NCI-H2081 (cell line): ENCODE measurements at places on chromosomes 4 and X.

DNA sequence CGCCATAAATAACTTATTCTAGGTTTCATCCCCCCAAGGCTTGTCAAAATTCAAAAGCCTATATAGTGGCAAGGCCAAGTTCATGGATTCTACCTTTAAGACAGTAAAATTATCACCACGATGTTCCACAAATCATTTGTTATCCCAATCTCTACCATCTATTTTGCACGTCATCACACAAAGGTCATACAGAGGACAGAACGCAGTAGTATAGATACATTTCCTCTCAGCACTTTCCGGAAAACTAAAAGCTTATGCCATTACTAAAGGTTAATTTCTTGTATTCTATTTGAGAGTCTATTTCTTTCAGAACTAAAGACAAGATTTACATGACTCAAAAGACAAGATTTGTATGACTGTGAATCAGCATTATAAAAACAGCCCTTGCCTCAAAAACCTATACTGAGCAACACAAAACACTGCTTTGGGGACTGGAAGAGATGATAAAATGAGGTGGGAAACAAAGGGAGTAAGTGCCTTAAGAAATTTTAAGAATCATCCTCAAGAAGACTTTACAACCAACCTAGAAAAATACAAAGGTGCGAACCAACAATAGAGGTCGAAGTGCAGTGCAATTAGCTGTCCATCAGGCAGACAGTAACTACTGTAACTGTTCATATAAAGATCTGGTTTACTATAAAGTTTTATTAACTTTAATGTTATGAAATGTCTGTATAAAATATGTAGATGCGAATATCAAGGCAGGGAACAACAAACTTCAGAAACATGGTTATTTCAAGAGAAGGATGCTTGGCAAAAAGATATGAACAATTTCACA, 7.6 kb downstream of the UBE2D3 start:
- DNase-seq: no peak

- no peak for DNase-seq
Measured at GRCh38 chrX:7264399-7264798, 116.4 kb upstream of the PUDP start.

DNA sequence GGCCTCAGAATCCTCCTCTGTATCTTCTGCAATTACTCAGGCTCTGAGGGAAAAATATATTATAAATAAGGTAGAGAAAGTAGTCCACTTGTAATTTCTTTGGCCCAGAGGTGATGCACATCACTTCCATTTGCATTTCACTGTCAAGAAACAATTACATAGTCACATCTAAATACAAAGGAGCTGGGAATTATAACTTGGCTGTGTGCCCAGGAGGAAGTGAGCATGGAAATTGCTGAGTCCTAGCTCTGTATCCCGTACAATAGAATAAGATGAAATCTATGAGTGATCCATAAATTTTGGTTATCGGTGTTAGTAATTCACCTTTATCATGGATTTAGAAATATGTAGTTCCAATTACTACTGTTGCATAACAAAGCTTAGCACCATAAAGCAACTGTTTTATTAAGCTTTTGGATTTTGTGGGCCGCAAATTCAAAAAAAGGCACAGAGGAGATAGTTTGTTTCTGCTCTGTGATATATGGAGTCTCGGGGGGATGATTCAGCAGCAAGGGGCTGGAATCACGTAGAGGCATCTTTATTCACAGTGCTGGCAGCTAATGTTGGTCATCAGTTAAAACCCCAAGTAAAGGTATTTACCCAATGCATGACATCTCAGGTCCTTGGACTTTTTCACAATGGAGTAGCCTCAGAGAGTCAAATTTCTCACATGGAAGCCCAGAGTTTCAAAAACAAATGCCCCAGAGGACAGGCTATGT, 241.4 kb upstream of the GALNT7 start:
- peak; percentile 65 for DNase-seq

DNA sequence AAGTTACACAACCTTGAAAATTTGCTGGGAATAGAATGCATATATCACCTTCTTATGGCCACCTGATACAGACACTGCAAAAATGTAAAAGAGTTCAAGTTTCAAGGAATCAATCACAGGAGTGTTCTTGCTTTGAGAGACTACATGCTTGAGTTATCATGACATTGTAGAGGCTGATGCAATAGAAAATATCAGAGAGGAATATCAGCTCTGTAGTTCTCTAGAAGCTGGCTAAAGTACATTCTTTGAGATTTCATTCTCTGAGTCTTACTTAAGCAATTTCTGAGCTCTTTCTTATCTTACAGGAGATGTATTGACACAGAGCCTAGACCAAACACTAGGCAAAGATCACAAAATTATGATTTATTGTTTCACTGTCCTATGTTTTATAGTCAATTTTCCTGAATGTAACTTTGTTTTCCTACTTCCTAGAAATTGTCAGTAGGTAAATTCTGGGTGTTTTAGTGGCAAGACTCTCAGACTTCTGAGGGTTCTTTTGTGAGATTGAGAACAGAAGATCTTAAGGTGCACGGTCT, 152.1 kb upstream of the HPGD start:
- DNase-seq: no peak

DNA sequence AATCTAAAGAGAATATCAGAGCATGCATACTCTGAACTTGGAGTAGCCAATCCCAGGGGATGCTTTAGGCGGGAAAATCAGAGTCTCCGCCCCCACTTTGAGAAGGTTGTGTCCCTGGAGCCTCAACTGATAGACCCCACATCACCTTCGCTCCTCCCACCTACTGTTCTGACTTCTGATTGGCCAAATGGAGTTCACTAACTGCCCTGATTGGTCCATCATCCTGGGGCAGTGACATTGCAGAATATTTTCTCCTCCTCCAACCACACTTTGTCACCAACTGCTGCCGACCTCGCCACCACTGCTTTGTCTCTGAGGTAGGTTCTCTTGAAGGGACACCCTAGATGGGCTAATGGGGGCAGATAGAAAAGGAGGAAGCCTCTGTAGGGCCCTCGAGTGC, 22.7 kb upstream of the SPACA5B start:
- no peak for DNase-seq

DNA sequence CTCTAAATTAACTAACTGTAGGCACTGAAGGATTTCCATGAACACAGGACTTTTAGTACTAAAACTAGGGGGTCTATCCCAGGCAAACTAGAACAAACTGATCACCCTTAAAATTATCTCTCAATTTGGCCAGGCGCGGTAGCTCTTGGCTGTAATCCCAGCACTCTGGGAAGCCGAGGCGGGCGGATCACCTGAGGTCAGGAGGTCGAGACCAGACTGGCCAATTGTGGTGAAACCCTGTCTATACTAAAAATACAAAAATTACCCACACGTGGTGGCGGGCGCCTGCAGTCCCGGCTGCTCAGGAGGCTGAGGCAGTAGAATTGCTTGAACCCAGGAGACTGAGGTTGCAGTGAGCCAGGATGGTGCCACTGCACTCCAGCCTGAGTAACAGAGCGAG, 436.6 kb downstream of the RPA4 start:
- DNase-seq: no peak

- no peak for DNase-seq
Measured at GRCh38 chr4:147580396-147580795, 36.8 kb upstream of the TMEM184C start.

DNA sequence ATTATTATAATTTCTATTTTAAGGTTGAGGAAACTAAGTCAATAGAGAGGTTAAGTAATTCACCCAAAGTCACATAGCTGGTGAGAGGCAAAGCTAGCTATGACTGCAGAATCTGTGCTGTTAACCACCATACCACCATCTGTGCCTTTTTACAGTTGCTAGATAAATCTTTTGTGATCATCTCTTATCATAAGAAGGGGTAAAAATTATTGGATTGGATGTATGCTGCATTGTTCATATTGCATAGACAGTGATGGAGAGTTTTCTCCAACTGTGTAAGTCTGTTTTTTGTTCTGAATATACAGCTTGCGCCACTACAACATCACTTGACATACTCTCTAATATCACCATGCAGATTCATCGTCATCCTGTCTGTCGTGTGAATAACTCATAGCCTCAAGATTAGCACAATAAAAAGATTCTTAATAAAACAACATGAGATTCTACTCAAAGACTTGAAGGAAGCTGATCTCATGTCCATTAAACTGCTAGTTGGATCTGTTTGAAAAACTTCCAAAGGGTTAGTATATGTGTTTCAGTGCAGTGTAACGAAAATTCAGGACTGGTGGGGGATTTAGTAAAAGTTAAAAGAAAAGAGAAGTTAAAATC, 495.9 kb downstream of the SPRY1 start:
- no peak for DNase-seq
